ENCODE measurements at places on chromosomes 12 and 14.
A peak's percentile ranks its signal among the peaks of the same experiment; 100 is the strongest.

DNA sequence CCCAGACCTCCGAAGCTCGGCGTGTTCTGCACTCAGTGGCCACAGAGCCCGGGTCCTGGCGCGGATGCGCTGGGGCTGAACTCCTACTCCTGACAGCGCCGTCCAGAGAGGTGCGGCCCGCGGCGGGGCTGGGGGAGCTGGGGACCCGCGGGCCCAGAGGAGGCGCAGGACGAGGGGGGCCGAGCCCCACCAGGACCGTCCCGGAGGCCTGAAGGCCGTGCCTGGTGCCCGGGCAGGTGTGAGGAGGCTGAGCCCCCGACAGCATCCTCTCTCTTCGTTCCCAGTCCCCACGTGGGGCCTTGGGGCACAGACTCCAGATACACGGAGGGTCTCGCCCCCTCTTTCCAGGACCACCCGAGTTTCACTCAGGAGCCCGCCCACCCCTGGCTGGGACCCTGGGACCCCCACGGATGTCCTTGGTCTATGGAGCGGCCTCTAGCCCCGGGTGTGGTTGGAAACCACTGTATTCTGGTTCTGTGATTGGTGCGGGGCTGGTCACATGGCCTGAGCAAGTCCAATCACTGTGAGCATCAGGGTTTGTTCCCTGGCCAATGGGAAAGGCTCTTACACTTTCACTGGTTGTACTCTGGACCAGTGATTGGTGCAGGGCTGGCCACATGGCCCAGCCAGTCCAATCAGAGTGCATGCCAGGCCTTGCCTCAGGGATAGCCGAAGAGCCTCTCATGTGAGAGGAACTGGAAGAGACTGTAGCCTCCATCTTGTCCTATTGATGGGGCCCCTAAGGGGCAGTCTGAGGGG, 217.6 kb upstream of the SFSWAP start:
- DNase-seq: no peak

DNA sequence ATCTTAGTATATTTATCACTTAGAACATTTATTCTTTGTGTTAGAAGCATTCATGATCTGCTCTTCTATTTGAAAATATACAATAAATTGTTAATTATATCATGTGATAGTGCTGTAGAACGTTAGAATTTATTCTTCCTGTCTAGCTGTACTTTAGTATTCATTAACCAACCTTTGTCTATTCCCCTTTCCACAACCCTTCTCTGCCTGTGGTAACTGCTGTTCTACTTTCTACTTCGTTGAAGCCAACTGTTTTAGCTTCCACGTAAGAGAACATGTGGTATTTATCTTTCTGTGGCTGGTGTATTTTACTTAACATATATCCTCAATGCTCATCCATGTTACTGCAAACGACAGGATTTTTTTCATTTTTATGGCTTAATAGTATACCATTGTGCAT, 18.1 kb downstream of the TBC1D15 start:
- no peak for DNase-seq

DNA sequence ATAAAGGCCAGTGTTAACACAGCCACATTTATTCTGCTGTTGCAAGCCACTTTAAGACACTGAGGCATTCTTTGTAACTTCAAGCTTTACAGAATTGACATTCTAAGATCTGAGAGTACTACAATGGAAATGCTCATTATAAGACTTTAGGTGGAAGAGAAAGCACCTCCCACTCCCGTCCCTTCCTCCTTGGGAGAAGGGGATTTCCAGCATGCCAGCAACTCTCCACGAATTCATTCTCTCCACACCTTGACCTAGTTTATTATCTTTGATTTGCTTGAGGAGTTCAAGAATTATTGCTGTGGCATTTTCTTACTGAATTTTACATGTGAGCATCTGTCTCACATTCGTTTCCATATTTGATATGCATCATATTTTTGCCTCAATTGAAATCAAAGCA, 644.4 kb upstream of the MIS18BP1 start:
- DNase-seq: no peak

GRCh38 chr14:65847075-65847847, 434.7 kb downstream of the FUT8 start:
- peak; percentile 21 for DNase-seq

- no peak for DNase-seq
These were observed 28.7 kb downstream of the PPM1A start for GRCh38 chr14:60277605-60278190.

GRCh38 chr12:116693286-116694227, 44.3 kb downstream of the SPRING1 start:
- no peak for DNase-seq

GRCh38 chr12:117313926-117314325, 47.5 kb downstream of the NOS1 start:
- no peak for DNase-seq

DNA sequence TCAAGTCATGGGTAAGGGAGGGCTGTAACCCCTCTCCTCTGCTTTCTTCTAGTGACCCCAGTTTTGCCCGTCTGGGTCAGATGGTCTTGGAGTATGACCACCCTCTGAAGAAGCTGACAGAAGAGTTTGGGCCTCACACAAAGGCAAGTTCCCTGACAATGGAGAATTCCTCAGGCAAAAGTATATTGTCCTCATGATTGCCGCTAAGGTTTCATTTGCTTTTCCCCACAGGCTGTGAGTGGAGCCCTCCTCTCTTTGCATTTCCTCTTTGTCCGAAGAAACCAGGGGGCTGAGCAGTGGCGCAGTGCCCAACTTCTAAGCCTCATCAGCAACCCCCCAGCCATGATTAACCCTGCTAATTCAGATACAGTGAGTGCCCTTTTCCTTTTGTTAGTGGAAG, 12.1 kb downstream of the NCKAP1L start:
- no peak for DNase-seq

DNA sequence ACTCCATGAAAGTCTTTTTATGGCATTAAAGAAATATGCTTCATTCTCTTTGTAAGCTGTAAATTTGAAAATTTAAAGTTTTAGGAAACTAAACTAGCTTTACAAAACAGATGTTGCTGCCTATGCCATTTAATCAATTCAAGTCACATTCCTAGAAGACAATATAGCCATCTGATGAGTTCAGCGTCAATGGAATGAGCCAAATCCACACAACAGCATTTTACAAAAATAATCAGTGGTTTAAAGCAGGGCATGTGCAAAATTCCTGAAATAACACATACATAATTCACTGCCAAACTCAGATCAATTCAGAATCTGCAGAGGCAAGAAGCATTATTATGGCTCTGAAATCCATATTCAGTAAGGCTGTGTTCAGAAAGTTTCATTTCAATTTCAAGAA, 75.6 kb downstream of the MED13L start:
- DNase-seq: no peak

Measured in stimulated activated CD8-positive, alpha-beta memory T cell treated with anti-CD3 and anti-CD28 coated beads, Interleukin-7, amount 100 ng/mL, for 1 hour (primary cell).